ENCODE measurements at places on chromosomes 5 and 9.

DNA sequence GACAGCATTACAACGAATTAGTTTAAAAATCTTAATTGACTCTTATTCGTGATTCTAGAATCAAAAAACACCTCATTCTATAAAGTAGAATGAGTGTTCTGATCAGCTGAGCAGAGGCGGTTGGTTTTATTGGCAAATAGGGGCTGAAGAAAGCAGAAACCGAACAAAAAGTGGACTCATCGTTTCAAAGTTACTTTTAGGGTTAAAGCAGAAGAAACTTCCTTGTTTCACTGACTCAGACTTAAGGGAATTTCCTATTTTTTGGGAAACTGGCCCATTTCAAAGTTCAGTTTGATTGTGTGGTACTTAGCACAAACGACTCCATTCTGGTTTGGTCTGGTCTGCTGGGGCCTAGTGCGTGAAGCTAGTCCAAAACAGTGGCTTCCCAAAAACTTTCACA, 862 bp upstream of the NDUFB6 start:
- no peak for DNase-seq

DNA sequence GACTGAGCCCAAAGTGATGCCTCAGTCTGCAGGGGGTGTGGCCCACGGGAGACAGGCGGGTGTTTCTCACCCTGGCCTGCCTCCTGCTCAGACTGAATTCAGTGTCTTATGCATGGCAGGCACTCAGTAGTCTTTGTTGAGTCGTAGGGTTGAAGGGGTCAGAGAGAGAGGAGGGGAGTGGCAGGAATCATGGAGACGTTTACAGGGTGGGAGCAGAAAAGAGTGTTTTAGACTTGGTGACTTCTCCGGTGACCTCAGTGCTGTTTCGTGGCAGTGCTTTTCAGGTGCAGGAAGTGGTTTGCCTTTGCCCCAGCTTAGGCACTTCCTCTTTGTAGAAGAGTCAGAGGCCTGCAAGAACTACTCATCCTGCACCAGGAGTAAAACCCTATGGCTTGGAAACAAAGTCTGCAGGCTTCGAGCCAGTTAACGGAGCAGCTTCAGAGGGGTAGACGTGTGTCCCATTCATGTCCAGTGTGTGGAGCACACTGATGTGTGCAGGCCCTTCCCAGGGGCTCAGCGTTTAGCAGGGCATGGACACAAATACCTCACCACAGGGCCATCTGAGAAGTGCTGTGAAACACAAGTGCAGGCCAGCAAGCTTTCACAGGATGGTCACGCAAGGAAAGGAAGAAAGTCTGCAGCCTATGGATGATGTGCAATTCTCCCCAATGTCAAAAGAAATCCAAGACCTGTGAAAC, 24.5 kb upstream of the SEMA4D start:
- peak; percentile 88 for DNase-seq

- no peak for DNase-seq
These were observed 353.8 kb upstream of the IZUMO3 start for GRCh38 chr9:24899463-24899862.

DNA sequence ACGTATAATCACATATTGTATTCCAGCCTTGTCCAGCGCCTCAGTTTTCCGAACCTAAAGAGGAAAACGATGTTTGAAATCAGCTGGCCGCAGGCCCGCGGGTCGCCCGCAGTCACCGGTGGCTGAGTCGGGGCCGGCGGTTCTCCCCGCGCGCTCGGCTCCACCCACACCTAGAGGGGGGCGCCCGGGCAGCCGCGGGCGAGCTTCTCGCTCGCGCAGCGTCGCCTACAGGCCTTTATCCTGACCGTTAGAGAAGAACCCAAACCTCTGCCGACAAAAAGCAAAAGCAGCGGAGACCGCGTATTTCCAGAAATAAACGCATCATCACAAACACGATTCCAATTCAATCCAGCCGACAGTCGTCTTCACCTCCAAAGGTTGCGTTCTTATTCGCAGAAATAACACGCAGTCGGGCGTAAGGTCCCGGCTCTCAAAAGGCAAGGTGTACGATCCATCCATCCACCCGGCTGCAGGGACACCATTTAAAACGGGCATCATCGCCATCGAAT, 725 bp upstream of the NIPBL start:
- peak; percentile 71 for DNase-seq

DNA sequence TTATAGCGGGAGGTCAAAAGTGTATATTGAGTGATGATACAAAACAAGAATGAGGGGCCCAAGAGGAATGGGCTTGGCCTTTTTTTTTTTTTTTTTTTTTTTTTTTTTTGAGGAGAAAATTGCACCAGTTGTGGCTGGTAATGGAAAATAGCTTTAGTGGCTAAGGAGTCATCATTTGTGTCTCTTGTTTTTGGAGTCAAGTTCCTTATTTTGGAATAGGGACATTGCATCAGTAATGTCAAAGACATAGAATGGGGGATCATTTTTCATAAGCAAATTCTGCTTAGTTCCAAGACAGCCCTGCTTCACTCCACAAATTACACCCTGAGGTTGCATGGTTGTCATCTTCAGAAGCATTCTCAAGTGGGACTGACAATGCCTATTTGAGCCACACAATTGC, 137.4 kb downstream of the STK32A start:
- no peak for DNase-seq

DNA sequence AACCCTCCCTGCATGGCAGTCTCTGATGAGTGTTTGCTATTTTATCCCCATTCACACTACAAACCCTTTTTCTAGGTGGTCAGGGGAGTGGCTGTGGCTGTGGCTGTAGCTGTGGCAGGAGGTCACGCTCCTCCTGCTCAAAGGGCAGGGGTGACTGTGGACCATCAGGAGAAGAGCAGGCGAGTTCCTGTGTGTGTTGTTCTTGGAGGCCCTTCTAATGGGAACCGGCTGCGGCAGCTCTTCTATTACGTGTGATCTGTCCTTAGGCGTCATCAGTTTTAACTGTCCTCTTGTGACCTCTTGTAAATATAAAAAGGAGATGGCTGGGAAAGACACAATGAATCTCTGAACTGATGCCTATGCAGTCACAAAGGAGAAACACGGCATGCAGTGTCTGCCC, 65.1 kb downstream of the ANKH start:
- no peak for DNase-seq

DNA sequence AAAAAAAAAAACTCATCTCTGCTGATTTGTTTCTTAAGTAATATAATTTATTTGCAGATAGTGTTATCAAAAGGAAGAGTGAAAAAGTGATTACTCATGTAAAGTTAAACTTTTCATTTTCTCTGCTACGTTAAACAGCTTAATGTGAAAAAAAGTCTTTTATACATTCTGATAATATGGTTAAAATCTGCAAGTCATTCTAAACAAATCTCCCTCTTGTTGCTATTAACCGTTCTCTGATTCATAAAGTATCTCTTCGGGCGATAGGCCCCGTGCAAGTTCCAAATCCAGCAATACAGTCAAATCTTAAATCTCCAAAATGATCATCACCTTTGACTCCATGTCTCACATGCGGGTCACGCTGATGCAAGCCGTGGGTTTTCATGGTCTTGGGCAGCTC, 732.0 kb downstream of the TAF11L14 start:
- DNase-seq = no peak

GRCh38 chr5:133287500-133287899, 235.7 kb downstream of the HSPA4 start:
- DNase-seq = peak; percentile 37

DNA sequence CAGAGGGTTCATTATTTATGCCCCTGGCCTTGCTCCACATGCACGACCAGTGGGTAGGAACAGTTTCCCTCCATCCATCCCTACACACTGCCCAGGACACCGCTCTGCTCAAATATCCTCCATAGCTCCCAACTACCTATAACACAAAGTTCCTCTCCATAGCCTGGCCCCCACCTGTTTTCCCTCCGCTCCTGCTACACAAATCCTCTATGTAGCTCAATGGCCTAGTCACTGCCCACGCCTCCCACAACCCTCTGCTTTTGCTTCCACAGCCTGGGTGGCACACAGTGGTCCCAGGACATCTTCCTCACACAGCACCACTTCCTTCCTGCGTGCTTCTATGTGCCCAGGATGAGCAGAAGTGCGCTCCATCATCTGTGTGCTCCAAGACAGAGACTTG, 20.4 kb downstream of the REXO4 start:
- DNase-seq = no peak

DNA sequence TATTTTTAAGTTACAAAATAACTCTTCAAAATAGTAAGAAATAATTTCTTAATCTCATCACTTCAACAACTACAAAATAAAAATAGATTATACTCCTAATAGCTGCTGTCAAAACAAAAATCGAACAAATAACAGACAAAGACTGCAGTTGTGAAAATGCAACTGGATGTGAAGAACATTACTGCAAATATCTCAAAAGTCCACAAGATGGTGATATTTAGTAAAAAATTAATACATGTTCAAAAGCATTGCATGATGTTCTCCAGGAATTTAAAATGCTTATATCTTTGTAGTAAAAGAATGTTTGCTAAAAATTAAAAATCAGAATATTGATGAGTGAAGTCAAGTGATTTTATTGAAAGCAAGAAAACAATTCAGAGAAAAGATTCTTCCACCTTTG, 66.2 kb downstream of the MPDZ start:
- no peak for DNase-seq

GRCh38 chr9:2261421-2262103, 246.4 kb downstream of the SMARCA2 start:
- no peak for DNase-seq

- DNase-seq = no peak
These were observed 356.0 kb upstream of the SEMA6A start for GRCh38 chr5:116930616-116931015.

DNA sequence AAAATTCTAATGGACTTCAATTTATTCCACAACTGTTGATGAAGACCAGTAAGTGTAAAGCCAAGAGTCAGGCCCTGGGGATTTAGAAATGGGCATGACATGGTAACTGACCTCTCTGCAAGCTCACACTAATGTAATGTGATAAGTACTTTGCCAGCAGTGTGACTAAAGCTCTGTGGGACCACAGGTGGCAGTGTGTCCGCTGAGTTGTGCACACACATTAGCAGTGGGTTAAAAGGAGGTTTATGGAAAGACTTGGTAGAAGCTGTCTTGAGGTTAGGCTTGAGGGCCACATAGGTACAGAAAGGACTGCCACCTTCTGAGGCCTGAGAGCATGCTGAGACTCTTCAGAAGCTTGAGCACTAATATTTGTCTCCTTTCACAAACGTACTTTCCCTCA, 67.6 kb downstream of the UBAP1 start:
- no peak for DNase-seq

- DNase-seq = peak; percentile 35
These were observed 17.5 kb downstream of the CYFIP2 start for GRCh38 chr5:157283434-157283833.

DNA sequence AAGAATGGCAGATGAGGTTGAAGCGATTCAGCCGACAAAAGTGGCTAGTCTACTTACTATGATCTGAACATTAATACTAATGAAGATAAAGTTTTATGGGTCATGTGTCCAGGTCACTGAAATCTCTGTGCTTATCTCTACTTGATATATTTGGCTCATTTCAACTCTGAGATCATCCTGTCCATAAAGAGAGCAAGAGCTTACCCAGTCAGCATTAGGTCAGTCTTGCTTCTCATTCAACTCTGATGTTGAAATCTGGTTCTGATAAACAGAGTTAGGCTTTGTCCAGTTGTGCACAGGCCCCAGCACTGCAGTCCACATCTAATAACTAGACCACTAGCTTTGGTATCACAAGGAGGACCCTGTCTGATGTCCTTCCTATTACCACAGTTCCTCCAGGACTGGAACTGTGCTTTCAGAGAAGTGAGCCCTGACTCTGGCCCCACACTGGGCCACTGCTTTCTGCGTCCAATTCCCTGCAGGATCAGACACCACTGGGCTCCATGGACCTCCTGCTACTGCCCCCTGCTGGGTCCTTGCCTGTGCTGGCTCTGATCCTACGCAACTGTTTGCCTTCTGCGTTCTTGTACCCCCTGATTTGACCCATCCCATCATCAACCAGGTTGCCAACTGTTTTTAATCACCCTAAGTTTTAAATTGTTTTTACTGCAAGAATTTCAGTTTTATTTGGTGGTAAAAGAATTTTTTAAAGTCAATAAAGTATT, 23.7 kb upstream of the FAM120A start:
- no peak for DNase-seq

GRCh38 chr5:76291305-76292077, 111.6 kb upstream of the IQGAP2 start:
- DNase-seq = no peak

- DNase-seq = no peak
These were observed 8.9 kb downstream of the LCN1 start for GRCh38 chr9:135530146-135530545.

DNA sequence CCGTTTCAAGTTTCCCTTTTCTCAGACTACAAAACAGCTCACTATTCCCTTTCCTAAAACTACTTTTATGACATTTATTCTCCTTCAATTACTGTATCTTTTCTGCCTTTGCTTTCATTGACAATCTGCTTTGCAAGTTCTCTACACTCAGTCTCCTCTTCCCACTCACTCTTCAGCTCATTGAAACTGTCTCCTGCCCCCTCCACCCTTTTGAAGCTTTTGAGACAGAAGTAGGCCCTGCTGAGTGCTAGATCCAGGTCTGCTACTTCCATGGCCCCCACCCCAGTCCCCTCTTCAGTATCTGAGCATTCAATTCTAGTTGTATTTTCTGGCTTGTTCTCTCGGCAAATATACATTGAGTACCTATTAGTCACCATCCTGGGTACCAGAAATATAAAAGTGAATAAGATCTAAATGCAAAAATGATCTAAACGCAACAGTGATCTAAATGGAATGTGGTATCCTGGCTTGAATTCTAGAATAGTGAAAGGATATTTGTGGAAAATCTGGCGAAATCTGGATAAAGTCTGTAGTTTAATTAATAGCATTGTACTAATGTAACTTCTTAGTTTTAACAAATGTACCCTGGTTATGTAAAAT, 58.4 kb downstream of the OR2K2 start:
- no peak for DNase-seq

GRCh38 chr9:112121633-112122032, 53.5 kb downstream of the SUSD1 start:
- peak; percentile 11 for DNase-seq

GRCh38 chr9:18314316-18314715, 159.6 kb upstream of the ADAMTSL1 start:
- DNase-seq = no peak

GRCh38 chr5:16457451-16457850, 8.1 kb downstream of the ZNF622 start:
- DNase-seq = no peak

GRCh38 chr5:67310169-67310568, 113.6 kb upstream of the CD180 start:
- DNase-seq = no peak

GRCh38 chr5:153159616-153160015, 330.9 kb upstream of the GRIA1 start:
- DNase-seq = no peak
